ENCODE measurements at places on chromosomes 2 and 18. TPM values are rescaled to one million over a fixed set of nuclear protein-coding genes. Genes with fewer than 3 reads are reported as not detected.

GRCh38 chr18:74796841-74797576, 199.3 kb downstream of the ZNF407 start:
- DNase-seq, result peak; percentile 83

DNA sequence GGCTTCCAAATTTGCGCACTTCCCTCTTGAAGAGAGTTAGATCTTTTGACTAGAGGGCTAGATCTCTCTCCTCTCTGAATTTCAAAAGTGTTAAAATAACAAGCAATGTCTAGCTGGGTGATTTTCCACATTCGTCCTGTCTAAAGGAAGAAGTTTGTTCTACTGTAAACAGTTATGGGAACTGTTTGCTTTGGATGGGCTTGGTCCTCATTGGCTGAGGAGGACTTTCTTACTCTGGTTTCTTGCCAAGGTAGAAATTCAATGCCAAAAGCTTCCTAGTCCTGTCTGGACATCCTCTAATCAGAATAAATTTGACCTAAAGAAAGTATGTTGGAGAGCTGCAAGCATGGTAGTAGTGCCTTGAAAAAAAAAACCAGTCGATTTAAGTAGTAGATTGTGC, 47.4 kb upstream of the RAPH1 start:
- no peak for DNase-seq

Gene FN1
- 1,808 TPM for total RNA-seq

DNA sequence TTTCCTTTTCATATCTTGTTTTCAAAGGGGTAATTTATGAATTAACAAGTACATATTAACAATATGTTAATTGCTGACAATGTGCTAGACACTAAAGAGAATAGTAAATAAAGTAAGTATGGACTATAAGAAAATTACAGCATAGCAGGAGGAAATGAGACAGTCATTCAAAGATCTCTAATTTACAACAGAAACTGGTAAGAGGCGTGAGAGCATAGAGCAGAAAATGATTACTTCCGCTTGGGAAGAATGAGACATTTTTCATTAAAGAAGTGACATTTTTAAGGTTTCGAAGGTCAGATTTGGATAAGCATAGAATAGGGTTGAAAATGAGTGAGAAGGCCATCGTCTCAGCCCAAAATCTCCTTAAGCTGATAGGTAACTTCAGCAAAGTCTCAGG, 184.4 kb upstream of the SESTD1 start:
- DNase-seq, result no peak

Gene IL1F10
- total RNA-seq, result not detected

DNA sequence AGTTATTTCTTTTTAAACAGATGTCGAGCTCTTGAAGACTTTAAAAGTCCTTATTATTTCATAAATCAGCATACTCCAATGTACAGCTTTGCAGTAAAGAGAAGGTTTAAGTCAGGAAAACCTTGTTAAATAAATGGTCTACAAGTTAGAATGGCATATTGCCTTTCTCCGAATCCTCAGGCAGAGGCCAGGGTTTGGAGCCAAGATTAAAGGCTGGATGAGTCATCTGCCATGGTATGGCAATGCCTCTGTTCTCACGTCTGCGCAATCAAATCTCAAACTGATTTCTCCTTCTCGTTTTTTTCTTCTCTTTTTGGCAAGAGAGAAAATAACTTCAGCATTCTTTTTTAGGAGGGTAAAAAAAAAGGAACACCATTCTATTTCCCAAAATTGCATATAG, 5.6 kb upstream of the KCNJ3 start:
- peak; percentile 10 for DNase-seq

Gene FTCDNL1
- 2.8 TPM for total RNA-seq

Gene AKAIN1
- not detected for total RNA-seq

Gene CHST9
- total RNA-seq, result not detected

GRCh38 chr2:176138526-176138922, 9.0 kb downstream of the HOXD8 start:
- DNase-seq, result no peak

GRCh38 chr2:46211461-46211860, 85.7 kb upstream of the EPAS1 start:
- no peak for DNase-seq

- no peak for DNase-seq
Observed at GRCh38 chr18:44539926-44540325, 140.8 kb upstream of the SETBP1 start.

- no peak for DNase-seq
Observed at GRCh38 chr2:8281950-8282857, 399.7 kb upstream of the ID2 start.

- peak; percentile 9 for DNase-seq
Observed at GRCh38 chr18:43692099-43692690, 414.9 kb upstream of the SYT4 start.

- no peak for DNase-seq
Observed at GRCh38 chr2:187593697-187594096, 39.5 kb upstream of the TFPI start.

- no peak for DNase-seq
Observed at GRCh38 chr2:113185664-113186432, 12.1 kb downstream of the PSD4 start.

Gene GALNT5
- 25.6 TPM for total RNA-seq

GRCh38 chr2:101809698-101810097, 112.2 kb downstream of the MAP4K4 start:
- peak; percentile 57 for DNase-seq

Gene GRHL1
- total RNA-seq, result 1.4 TPM

Gene LIMS4
- 29.9 TPM for total RNA-seq

GRCh38 chr2:22355816-22356433, 1029.1 kb upstream of the KLHL29 start:
- peak; percentile 0 for DNase-seq

GRCh38 chr2:36395866-36396265, 40.3 kb downstream of the CRIM1 start:
- DNase-seq, result peak; percentile 41

DNA sequence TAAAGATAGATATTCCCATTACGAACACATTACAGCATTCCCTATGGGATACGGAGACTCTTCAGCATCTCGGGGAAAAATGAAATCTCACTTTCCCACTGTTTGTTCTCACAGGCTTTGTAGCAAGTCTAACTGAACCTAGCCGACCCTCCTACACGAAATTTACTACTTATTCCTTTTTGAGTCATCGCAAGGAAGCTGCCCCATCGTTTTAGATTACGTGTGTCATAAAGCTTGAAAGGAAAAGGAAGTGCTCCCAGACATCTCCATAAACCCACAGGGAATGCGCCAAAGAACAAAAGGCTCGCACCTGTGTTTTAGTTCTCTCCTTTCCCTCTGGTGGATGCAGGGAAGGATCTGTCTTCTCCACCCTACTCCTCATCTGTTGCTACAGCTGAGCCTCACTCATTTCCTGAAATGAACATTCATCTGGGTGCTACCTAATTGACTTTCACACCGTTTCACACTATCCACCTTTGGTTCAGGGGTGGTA, 76.2 kb upstream of the STK39 start:
- DNase-seq, result no peak

GRCh38 chr18:23058746-23059415, 76.4 kb upstream of the CABLES1 start:
- peak; percentile 29 for DNase-seq

DNA sequence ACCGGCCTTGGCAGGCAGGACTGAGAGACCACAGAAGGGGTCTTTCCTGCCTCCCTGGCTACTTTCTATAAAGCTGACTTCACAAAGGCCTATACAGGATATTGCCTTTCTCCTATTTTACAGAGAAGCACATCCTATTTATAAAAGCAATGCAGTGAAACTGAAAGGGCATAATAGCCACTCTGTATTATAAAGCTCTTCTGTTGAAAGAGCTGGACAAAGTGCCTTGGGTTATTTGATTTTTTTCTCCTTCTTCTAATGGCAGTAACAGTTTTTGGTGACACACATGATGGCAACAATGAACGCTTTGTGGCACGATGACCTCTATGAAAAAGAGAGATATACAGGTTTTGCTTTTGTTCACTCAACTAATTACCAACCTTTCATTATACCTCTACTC, 281.1 kb downstream of the ZNF516 start:
- DNase-seq, result no peak

DNA sequence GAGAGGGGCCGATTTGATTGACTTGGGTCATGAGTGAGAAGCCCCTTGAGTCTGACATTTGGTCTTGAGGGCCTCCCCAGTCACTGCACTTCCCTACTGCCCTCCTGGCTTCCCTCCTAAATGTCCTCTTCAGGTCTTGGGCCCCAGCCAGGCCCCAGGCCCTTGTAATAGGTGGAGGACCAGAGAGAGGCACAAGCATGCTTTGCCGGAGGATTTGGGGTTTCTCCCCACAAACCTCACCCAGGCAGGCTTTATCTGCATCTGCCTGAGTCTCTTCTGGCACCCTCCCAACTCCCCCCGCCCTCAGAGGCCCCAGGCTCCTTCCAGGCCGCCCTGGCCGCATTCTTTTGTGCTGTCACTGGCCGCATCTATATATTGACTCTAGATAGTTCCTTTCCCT, 270.7 kb downstream of the HAUS1 start:
- DNase-seq, result peak; percentile 8

DNA sequence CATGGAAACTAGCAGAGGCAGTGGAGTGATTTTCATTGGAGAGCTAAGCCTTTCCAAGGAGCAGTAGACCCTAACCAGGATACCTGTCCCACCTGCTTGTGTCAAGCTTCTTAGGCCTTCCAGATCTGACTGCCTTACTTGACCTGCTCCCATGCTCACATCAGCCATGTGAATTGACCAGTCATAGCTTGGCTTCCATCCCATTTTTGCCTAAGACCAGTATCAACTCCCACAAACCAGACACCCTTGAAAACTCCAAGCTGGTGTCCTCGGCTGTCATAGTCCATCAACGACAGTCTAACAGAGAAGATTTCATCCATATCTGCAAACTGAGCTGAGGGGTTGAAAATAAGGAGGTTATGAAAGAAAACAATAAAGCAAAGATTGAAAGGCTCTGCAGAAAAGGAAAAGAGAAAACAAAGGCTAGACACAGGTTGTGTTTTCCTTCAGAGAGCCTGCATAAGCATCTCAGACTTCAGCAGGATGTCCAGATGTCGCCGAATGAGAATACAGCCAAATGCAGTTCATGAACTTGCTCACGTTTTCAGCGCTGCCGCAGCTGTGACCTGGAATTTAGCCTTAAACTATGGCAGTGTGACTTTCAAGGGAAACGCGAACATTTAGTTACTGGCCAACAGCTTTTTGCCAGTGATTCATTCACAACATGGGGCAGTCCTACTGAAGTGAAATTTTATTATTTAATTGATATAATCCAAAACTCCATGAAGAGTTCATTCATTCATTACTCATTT, 868.1 kb upstream of the ID2 start:
- DNase-seq, result no peak

DNA sequence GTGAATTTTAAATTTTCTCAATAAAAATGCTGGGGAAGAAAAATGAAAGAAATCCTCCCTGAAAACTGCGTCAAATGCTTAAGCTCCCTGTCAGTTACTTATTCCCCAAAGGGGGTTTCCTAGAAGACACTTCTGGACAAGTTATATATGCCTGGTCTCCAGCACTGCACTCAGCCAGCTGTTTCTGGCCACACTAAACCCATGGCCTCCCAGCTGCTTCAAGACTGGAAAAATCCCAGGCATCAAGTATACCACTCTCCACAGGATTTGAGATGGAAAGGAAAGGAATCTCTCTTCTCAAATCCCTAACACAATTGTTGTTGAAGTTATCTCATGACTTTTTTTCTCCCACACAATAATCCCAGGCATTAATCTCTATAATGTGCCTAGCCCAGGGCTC, 245.7 kb downstream of the NBAS start:
- DNase-seq, result peak; percentile 35

DNA sequence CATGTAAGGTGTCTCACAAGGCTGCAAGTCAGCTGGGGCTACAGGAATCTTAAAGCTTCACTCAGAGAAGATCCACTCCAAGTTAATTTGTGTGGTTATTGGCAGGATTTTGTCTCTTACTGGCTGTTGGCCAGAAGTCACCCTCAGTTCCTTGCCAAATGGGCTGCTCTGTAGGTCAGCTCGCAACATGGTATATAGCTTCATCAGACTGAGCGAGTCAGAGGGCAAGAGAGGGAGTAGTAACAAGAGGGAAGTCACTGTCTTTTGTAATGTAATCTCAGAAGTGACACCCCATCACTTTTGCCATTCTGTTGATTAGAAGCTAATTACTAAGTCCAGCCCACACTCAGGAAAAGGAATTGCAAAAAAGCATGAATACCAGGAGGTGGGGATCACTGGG, 119.5 kb downstream of the LRRTM1 start:
- no peak for DNase-seq

DNA sequence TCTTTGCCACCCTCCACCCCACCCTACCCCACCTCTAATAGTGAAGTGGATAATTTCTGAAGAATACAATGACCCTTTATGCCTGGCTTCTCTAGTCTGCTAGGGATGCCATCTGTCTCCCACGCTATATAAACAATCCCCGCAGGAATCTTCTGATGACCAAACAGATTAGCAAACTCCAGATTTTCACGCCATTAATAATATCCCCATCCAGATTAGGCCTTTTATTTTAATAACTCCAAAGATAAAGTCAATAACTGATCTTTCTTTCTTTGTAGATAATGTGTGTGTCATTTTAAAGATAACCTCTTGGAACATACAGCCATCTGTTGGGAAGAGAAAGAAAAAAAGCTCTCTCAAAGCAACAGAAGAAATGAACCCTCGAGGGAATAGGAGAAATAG, 47.9 kb upstream of the CCDC150 start:
- DNase-seq, result no peak

DNA sequence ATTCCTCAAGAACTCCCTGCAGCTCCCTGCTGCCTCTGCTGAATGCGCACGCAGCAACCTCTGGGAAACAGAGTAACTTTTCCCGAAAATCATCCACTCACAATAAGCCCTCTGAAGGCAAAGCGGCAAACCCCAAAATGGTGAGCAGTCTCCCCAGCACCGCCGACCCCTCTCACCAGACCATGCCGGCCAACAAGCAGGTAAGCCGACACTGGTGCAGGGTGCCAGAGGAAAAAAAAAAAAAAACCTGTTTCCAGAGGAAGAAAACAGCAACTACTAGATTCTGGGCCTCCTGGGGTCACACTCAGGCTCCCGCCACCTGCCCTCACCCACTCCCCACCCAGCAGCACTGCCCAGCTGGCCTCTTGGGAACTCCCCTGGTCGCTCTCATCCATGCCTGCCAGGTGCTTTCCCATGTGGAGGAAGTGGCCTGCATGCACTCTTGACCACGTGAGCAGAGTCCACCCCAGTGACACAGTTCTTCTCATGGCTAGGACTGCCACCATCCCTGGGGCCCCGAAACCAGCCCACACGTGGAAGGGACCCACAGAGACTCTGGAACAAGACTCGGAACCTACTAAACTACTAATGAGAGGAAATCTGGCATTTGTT, 36.9 kb downstream of the KCTD18 start:
- DNase-seq, result no peak

- DNase-seq, result peak; percentile 27
Observed at GRCh38 chr2:241091734-241092445, 10.2 kb downstream of the MTERF4 start.
